ENCODE measurements at places on chromosomes 6 and 20. TPM values are rescaled to one million over a fixed set of nuclear protein-coding genes. Genes with fewer than 3 reads are reported as not detected.

Gene MYL9
- total RNA-seq: 1,251 TPM

DNA sequence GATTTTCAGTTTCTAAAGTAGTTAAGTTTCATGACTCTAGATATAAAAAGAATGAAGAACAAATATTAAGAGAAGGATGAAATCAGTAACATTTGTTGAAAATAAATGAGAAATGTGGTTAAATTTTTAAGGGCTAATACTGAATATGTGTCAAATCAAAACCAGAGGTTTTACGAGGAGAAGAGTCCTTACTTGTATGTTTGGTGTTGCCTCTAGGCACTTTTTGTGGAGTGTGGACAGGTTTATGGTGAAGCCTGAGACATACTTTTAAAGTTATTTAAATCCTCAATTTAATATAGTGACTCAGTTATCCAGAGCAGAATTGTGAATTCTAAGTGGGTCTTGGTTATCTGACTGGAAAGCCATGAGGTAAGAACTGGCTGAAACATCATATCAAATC, 68.7 kb downstream of the COL19A1 start:
- DNase-seq: no peak

Gene TRDN
- not detected for total RNA-seq

Gene PPIL1
- total RNA-seq: 40.1 TPM

DNA sequence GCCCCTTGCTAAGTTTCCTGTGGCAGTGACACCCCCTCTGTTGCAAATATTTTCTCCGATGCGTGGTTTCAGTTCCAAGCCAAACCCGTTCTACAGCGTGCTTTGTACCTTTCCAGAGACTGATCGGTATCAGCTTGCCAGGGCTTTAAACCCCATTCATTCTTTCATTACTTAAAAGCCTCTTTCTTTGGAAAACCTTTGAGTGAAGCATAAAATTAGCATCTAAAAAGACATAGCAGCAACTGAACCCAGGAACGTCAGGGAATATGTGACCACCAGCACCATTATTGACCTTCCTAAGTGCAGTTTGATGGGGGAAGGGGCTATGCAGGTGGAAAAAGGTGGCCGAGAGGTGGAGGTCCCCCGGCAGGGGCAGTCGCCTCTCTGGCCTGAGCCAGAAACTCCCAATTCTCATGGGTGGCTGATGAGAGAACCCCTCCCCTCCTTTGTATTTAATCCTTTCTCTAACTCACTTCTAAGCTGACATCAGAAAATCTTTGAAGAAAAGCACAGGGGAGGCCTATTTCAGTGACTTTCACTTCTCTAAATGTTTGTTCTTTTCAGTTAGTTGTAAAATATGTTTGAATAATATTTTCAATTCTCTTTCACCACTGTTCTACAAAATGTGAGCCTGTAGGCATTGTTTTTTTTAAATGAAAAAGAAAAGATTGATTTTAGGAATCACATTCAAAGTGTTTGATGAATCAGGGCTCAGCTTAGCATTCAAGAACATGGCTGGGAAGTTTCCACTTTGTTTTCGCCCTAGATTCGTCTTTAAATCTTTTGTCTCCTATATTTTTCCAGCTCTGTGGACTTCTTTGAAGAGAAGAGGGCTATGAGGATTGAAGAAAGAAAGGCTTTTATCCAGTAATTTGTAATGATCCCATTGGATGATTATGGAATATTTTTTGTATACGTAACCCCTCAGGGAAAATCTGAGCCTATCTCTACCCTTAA, 89.2 kb downstream of the RSPH3 start:
- no peak for DNase-seq

GRCh38 chr6:134165561-134166201, 113.3 kb upstream of the SLC2A12 start:
- no peak for DNase-seq

DNA sequence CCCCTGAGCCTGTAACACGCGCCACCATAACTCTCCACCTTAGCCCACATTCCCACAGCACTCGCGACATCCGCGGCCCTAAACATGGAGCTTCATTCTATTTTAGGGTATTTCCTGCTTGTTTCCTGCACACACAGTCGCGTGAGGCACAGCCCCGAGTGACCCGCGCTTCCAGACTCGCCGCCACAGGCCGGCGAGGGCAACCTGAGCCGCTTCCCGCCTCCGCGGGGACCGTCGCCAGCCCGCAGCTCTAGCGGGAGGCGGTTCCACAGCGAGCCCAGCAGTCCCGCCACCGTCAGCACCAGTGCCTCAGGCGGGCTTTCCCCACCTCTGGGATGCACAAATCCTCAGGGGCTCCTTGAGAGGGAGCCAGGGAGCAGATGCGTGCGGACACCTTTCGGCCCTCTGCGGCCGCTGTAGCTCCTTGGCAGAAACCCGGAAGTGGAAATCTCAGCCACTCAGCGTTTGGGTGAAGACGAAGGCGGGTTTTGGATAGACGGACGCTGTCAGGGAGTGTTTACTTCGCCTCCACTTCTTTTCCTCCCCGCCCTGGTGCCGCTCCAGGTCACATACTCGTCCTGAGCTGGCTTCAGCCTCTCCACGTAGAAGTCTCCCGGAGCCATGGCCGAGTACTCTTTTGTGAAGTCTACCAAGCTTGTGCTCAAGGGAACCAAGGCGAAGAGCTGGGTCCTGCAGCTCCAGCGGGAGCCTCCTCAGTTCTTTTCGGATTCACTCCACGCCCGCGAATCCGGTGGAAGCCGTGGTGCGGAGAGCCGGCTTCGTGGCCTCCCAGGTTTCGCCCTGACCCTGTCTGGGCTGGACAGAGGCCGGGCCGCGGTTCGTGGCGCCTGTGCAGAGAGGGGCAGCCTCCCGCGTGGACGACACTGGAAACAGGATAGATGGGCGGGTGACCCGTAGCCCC, 2177.4 kb upstream of the DEFB115 start:
- DNase-seq: no peak

DNA sequence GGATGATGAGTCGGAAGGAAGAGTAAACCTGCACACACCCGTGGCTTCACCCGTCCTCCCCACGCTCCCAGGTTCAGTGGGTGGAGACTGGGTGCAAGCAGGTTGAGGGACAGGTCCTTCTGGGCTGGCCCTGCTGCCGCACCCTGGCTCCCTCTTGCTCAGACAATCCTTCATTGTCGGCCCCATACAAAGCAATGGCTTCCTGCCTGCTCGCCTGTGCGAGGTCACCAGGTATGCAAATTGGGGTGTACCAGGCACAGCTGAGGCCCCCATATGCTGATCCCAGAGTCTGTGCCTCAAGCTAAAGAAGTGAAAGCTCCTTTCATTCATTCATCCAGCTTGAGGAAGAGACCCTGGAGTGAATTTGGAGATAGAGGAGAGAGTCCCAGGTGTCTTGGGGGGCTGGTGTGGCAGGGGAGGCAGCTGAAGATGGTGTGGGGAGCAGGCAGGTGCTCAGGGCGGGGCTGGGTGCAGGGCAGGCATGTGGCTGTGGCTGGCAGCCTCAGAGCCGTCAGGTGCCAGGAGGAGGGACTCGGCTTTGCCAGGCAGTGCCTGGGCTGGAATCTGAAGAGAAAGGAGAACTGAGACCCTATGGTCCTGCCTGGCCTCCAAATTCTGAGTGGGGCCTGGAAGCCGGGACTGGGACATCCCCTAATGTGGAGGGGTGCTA, 4.7 kb downstream of the SLCO4A1 start:
- no peak for DNase-seq

Gene C20orf141
- total RNA-seq: not detected

DNA sequence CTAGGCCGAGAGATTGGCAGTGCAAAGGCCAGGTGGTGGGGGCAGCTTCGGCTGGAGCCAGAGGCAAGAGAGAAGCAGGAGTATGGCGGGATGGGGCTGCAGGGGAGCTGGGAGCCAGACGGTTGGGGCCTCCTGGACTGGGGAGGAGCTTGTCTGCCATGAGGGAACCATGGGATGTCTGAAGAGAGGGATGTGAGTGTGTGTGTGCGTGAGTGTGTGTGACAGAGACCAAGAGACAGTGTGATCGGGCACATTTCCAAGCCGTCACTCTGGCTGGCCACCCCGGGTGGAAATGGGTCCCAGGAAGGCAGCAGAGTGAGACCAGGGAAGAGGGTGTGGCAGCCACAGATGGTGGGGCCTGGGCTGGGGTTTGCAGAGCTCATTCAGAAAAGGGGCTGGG, 13.8 kb downstream of the PHACTR3 start:
- no peak for DNase-seq

DNA sequence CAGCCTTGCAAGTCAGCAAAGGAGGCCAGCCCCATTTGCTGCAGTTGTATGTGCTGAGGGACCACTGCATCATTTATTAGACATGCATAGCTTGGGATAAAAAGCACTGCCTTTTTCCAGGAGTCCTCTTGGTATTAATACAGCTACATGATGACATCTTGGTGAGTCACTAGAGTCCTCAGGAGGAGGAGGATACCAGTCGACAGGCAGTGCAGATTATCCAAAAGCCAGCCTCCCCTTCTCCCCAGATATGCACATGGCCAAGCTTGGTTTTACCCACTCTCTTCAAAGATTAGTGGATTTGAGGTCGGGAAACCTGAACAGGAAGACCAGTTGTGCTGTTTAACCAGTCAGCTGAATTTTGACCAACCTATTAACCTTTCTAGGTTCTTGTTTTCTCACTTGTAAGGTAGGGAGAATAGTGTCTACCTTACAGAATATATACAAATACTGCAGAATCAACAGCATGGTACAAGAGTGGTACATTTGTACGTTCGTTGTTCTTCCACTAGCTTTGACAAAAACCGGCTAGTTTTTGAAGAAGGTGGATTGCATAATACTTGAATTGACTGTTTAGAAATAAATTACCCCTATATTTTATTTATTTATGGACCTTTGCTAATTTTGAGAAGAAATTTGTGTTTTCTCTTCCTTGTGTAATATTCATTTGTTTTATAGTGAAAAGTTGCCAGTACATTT, 31.9 kb downstream of the VAPB start:
- peak; percentile 77 for DNase-seq

Gene ZSCAN23
- 1.1 TPM for total RNA-seq

DNA sequence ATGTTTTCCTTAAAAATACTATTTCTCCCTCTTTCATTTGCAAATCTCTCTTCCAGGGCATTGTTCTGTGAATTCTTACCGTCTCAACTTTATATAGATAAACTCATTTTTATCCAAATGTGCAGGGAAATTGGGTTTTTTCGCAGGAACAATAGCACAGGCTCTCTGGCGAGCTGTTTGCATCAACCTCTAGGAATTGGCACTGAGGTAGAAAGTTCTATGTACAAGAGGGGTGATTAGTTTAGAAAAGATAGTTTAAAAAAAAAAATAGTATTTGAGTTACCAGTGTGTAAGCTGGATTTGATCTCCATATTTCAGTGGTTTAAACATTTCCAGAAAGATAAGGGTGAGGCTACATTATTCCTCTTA, 129.7 kb upstream of the BTN3A2 start:
- DNase-seq: no peak

Gene DNPH1
- 46.9 TPM for total RNA-seq

Gene XKR7
- total RNA-seq: not detected

DNA sequence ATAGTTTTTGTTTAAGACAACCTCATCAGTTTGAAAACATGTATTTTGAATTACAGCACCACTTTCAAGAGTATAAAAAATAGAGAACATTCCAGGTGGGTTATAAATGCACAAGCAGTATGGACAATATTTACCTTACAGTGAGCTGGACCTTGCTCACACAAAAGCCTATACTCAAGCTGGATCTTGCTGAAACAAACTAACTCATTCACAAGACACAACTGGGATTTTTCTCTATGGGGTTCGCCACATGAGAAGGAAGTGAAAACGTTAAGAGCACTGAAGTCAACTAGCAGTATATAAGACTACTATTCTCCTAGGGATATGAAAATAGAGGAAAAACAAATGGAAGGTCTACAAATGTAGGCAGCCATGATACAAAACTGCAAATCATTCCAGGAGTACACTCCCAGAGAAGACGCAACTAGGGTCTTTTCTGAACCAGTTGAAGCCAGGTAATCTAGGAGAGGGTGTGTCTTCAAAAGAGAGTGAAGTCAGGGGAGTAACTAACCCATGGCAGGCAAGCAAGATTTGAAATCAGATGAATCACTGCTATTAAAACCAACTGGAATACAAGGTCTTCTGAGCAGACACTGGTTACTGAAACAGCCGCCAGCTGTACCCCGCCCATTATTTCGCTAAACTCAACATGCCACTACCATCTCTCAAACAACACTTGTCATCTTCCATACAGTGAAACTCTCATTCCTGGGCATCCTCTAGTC, 26.5 kb downstream of the STAU1 start:
- no peak for DNase-seq

DNA sequence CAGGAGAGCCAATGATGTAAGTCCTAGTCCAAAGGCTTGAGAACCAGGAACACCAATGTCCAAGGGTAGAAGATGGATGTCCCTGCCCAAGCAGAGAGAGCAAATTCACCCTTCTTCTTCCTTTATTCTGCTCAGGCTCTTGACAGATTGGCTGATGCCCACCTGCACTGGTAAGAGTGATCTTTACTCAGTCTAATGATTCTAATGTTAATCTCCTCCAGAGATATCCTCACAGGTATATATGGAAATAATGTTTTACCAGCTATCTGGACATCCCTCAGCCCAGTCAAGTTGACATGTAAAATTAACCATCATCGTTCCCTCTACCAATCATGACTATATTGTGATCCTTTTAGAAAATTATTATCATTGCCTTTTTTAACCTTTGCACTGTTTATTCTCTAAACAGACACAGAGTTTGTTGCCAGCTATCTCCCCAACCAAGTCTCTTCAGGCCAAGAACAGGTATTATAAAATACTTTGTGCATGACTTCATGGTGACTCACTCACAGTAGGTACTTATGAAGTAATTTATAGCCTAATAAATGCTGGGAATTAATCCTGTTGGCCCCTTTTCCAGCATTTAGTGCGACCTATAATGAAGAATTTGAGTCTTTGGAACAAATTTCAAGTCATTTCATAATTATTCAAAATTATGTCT, 26.2 kb upstream of the TSHZ2 start:
- DNase-seq: no peak
